ENCODE measurements at places on chromosomes 5 and 9.

DNA sequence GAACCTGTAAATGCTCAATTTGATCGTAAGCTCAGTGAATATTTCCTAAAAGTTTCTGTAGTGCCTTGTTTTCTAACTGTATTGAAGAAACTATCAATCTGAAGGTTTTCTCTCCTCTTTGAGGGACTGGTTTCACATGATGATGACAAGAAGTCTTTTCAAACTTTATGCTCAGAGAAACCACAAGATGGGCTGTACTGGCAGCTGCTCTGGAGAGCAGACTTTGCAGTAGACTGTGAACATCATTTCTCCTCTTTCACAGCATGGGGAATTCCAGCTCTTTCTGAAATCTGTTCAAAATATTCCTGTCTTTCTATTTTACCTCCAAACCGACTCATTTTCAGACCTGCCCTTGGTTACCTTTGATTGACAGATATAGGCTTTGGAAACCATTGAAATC lies 194.4 kb downstream of the IZUMO3 start:
- no peak for DNase-seq

- no peak for DNase-seq
These were observed 18.4 kb downstream of the ZDHHC11B start for GRCh38 chr5:765948-766631.

DNA sequence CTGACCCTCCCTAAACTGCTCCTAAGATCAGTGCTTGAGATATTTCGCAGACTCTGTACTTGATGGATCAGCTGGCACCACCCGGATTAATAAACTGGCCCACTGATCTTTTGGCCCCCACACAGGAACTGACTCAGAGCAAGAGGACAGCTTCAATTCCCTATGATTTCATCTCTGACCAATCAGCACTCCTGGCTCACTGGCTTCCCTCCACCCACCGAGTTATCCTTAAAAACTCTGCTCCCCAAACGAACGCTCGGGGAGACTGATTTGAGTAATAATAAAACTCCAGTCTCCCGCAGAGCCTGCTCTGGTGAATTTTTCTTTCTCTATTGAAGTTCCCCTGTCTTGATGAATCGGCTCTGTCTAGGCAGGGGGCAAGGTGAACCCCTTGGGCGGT lies 36.5 kb upstream of the CD180 start:
- DNase-seq = no peak

GRCh38 chr5:72885824-72886223 lies 69.4 kb downstream of the TNPO1 start:
- no peak for DNase-seq

DNA sequence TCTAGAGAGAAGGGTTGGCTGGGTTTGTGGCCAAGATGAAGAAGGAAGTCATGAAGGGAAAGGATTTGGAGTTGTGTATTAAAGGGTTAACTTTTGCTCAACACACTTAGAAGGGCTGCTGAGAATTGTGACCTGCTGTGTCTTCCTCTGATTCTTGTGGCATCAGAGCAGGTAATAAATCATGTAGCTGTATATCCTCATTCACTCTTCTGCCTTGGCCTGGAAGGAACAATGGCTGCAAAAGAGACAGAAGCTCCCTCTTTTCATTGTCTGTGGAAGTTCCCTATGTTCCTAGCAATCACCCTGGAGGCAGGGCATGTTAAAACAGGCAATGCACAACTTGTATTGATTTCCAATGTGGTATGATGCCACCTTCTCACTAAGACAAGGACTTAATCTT lies 159.1 kb downstream of the LRRC70 start:
- no peak for DNase-seq

DNA sequence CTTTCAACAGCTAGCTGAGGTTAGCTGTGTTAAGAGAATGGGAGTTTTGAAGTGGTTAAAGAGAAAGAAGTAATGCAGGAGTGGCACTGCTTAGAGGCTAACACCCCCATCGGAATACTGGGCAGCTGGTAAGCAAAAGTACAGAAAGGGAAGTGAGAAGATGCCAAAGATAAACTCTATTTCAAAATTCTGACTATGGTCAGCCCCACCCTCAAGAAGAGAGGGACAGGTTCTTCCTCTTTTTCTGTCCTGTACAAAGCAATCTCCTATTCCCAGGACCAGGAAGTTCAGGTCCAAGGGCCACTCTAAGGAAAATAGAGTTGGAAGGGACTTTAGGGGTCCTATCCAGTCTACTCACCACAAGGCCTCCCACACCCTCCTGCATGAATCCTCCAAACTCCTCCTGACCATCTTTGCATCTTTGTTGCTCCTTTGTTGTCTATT lies 45.9 kb upstream of the JAK2 start:
- peak; percentile 34 for DNase-seq
